ENCODE measurements at places on chromosomes 12 and 14. TPM values are rescaled to one million over a fixed set of nuclear protein-coding genes. Genes with fewer than 3 reads are reported as not detected.

VRTN gene
- not detected for total RNA-seq

NXPH4 gene
- total RNA-seq = 0.65 TPM

PLEKHD1 gene
- total RNA-seq = under 0.01 TPM

GLIPR1L1 gene
- not detected for total RNA-seq

C12orf56 gene
- total RNA-seq = 0.28 TPM

TROAP gene
- total RNA-seq = 3.7 TPM

KLRF1 gene
- total RNA-seq = 0.18 TPM

MYF5 gene
- total RNA-seq = not detected

MYH7 gene
- not detected for total RNA-seq

PARPBP gene
- total RNA-seq = 4.9 TPM
